NCI-H2081 (cell line): ENCODE measurements at places on chromosomes 1 and 21.
A peak's percentile ranks its signal among the peaks of the same experiment; 100 is the strongest.

DNA sequence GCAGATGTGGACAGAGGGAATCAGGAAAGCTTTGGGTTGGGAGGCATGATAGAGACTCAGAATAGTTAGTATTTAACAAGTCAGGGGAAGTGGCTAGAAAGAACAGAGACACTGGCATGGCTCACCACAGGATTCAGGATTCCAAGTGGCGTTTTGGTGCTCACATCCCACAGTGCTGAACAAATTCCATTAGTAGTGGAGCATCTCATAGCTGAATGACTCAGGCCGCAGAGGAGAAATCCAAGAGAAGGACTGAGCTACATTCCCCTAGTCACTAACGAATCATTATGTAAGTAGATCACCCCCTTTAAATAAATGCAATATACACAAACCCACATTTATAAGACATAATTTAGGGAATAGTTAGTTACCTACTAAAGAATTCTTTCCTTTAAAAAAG lies 5.0 kb upstream of the KCNJ9 start:
- DNase-seq: no peak

DNA sequence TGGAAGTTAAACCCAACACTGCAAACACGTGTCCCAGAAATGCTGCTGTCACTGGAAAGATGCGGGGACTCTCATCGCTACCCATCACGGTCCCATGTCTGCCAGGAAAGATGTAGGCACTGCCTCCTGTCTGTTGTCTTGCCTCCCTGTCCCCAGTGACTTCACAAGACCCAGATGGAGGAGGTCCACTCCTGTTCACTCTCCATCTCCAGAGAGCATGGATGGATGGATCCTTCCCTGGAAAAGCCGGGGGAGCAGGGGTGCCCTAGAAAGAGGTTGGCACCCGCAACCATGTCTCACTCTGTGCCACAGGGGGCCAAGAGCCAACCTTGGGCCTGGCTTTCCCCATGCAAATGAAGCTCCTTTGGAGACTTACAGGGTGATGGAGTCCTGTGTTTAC lies 135.5 kb downstream of the GLIS1 start:
- DNase-seq: no peak

- no peak for DNase-seq
These were observed 29.9 kb downstream of the KRTAP10-1 start for GRCh38 chr21:44510109-44510507.

GRCh38 chr1:164592634-164593033 lies 33.6 kb downstream of the PBX1 start:
- DNase-seq: no peak

DNA sequence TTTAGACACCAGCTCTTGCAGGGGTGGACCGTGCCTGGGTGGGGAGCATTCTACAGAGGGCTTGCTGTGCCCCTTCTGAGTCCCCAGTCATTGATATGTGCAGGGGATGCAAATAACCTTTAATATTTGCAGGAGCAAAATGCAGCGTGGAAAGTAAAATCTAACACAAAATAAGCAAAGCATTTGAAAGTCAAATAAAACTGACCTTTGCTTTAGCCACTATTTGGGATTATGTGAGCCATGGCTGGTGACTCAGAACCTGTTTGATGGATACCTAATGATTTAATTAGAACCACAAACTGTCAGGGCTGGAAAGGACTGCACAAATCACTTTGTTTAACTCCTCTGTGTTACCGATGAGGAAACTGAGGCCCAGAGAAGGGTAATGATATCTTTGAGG lies 377.5 kb downstream of the HHAT start:
- DNase-seq: no peak

- no peak for DNase-seq
These were observed 28.8 kb downstream of the EDN2 start for GRCh38 chr1:41455479-41456332.

DNA sequence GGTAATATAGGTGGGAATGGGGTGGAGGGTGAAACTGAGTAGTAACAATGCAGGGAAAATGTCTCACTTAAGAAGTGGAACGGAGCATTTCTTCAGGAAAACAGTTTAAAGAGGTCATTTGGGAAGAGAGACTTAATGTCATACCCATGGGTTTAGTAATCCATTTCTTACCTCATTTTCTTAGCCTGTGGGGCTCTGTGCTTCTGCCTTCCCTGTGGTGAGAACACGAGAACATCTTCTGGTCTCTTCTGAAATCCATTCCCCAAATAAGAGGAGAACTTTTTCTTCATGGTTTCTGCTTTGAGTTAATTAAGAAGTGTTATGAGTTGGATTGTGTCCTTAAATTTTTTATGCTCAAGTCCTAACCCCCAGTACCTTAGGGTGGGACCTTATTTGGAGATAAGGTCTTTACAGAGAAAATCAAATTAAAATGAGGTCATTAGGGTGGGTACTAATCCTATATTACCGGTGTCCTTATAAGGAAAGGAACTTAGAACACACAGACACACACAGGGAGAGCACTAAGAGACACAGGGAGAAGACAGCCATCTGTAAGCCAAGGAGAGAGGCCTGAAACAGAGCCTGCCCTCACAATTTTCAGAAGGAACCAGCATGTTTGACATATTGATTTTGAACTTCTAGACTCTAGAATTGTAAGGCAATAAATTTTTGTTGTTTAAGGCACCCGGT lies 5.4 kb downstream of the CCDC190 start:
- no peak for DNase-seq

DNA sequence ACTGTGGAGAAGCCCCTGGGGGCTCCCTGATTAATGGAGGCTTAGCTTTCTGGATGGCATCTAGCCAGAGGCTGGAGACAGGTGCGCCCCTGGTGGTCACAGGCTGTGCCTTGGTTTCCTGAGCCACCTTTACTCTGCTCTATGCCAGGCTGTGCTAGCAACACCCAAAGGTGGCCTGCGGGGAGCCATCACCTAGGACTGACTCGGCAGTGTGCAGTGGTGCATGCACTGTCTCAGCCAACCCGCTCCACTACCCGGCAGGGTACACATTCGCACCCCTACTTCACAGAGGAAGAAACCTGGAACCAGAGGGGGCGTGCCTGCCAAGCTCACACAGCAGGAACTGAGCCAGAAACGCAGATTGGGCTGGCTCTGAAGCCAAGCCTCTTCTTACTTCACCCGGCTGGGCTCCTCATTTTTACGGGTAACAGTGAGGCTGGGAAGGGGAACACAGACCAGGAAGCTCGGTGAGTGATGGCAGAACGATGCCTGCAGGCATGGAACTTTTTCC lies 24.8 kb downstream of the PCSK9 start:
- peak; percentile 47 for DNase-seq

GRCh38 chr21:45509566-45510465 lies 32.4 kb downstream of the SLC19A1 start:
- no peak for DNase-seq
